ENCODE measurements at places on chromosomes 4 and X. TPM values are rescaled to one million over a fixed set of nuclear protein-coding genes. Genes with fewer than 3 reads are reported as not detected.

IL13RA2 gene
- total RNA-seq = 1.3 TPM

SLBP gene
- total RNA-seq = 63.5 TPM

MEPE gene
- total RNA-seq = not detected

USP51 gene
- total RNA-seq = 0.65 TPM

CCDC160 gene
- not detected for total RNA-seq

CFAP99 gene
- total RNA-seq = not detected

RNF212 gene
- total RNA-seq = not detected

PRICKLE3 gene
- 20.1 TPM for total RNA-seq

Data from epithelial cell of alveolus of lung (primary cell).